ENCODE measurements at places on chromosomes 16 and 17.

GRCh38 chr17:6328279-6328678 is 106.6 kb downstream of the AIPL1 start:
- no peak for DNase-seq

DNA sequence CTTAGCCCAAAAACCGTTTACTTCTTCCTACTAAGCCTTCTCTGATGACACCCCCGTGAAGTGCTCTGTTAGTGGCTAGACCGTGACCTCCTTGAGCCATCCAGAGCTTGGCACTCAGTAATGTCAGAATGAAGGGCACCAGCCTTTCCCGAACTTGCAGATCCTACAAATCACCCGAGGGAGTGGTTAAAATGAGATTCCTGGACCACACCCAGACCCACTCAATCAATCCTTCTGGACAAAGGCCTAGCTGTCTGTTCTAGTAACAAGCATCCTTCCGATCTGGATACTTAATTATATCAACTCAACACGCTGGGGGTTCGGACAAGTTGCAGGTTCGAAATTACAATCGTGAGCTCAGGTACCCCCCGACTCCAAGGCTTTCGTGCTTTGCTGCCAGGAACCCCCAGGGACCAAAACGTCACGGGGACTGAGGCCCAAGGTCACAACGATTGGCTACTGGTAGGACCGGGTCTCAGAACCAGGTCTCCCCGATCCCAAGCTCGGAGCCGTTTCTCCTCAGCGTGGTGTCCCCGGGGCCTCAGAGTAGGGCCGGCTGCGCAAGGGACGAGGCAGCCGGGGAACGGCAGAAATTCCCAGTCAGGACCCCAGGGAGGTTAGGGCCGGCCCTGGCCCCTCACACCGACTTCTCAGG is 527 bp downstream of the CIAPIN1 start:
- no peak for DNase-seq

- no peak for DNase-seq
Measured at GRCh38 chr17:51997723-51998122, 160.8 kb downstream of the CA10 start.

DNA sequence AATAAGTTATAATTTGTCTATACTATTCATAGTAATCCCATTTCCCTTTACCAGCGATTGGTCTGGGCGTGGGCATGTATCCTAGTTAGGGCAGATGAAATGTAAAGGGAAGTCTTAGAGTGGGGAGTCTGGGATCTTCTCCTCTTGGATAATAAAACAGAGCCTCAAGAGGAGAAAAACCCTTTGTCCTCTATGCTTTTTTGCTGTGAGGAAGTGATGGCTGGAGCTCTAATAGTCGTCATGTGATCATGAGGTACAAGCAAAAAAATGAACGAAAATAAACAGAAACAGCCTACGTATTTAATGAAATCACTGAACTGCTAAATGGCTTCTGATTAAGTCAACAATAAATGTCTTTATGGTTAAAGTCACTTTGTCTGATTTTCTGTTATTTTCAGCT is 26.8 kb downstream of the EFCAB5 start:
- DNase-seq, result no peak

DNA sequence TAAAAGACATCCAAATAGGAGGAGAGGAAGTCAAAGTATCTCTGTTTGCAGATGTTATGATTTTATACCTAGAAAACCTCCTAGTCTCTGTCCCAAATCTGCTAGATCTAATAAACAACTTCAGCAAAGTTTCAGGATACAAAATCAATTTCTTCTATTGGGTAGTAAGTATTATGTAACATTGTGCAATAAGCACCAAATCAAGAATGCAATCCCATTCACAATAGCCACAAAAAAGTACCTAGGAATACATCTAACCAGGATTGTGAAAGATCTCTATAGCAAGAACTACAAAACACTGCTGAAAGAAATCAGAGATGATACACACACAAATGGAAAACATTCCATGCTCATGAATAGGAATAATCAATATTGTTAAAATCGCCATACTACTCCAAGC is 13.0 kb downstream of the NLRP1 start:
- DNase-seq, result no peak

GRCh38 chr16:1713331-1713730 is 7.3 kb downstream of the MAPK8IP3 start:
- peak; percentile 40 for DNase-seq

- no peak for DNase-seq
Measured at GRCh38 chr16:30787613-30788378, 791 bp upstream of the ZNF629 start.

- DNase-seq, result no peak
Measured at GRCh38 chr17:37737081-37737480, 7.8 kb downstream of the HNF1B start.

DNA sequence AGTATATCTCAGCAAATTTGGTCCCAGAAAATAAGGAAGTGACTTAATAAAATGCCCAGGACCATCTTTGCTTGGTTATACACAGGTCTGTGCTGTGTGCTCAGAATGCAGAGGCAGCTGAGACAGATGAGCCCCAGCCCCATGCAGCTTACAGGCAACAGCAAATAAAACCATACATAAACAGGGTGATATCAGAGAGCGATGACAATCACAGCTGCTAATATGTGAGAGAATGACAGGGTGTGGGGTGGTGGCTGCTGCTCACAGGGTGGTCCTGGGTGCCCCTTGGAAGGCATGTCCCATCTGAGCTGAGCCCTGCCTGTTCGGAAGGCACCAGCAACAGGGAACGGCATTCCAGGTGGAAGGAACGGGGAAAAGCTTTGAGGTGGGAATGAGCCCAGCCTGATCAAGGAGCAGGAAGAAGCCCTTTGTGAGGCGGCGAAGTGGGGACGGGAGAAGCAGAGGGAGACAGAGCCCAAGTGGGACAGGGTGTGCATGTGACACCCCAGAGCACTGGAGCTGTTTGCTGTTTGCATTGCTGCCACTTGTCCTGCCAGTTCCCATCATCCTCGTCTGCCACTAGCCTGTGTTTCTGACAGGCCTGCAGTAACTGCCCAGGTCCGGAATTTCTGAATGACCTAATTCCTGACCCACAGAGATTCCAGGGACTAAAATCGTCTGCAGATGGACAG is 150.5 kb downstream of the KATNIP start:
- DNase-seq, result no peak

DNA sequence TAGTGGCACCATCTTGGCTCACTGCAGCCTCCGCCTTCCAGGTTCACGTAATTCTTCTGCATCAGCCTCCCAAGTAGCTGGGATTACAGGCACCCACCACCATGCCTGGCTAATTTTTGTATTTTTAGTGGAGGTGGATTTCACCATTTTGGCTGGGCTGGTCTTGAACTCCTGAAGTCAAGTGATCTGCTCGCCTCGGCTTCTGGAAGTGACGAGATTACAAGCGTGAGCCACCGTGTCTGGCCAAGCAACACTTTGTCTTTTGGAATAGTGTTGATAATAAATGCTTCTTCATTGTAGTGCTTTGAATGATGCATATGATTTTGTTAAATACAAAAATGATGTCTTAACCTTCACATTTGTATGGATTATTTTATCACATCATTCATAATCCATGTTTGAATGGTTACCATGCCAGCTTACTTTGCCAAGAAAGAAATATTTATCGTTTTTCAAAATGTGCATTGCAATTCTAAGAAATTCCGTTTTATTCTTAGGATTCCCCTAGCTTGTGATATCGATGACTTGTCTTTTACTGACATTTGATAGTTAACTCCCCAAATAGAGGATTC is 29.1 kb downstream of the USP10 start:
- DNase-seq, result no peak

DNA sequence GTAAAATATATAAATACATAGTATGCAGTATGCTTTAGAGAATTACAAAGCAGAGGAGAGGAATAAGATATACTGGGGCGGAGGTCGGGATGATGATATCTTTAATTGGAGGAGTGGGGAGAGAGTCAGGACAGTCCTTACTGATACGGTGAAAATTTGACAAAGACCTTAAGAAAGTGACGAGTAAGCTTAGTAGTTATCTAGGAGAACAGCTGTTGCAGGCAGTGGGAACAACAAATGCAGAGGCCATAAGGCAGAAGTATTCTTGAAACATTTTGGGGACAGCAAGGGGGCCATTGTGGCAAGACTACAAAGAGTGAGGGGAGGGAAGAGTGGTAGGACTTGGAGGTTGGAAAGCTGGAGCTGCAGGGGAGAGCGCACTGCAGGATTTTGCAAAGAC is 22.3 kb upstream of the CDC6 start:
- DNase-seq, result no peak

DNA sequence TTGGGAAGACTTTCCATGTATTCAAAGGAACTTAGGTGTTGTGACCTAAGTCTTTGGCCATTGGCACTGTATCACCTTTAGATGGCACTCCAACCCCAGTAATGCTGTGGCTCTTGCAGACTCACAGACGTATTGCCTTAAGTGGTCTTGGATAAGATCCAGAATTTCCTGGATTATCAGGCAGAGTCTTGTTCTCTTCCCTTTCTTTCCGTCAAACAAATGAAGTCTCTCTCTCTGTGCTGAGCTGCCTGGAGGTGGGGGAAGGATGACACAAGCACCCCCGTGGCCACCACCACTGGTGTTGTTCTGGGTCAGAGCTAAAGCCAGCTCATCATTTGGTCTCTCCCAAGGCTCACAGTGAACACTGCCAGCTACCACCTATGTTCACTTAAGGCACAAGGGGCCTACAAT is 789.9 kb upstream of the KIF2B start:
- peak; percentile 5 for DNase-seq

- DNase-seq, result no peak
Measured at GRCh38 chr17:4082136-4082924, 60.5 kb downstream of the ZZEF1 start.

DNA sequence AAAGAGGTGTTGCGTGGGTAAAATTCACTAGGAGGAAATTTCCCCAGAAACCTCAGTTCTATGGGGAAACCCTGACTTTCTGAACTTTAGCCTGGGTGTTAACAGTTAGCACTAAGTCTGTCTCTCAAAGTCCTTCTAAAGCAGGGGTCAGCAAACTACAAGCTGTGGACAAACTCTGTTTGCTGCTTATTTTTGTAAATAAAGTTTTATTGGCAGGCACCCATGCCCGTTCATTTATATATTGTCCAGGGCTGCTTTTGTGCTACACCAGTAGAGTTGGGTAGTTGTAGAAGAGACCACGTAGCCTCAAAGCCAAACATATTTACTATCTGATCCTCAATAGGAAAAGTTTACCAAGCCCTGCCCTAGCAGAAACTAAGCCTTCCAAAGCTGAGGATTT is 159.7 kb downstream of the USP31 start:
- no peak for DNase-seq

GRCh38 chr16:81838794-81839193 is 59.7 kb downstream of the PLCG2 start:
- no peak for DNase-seq

DNA sequence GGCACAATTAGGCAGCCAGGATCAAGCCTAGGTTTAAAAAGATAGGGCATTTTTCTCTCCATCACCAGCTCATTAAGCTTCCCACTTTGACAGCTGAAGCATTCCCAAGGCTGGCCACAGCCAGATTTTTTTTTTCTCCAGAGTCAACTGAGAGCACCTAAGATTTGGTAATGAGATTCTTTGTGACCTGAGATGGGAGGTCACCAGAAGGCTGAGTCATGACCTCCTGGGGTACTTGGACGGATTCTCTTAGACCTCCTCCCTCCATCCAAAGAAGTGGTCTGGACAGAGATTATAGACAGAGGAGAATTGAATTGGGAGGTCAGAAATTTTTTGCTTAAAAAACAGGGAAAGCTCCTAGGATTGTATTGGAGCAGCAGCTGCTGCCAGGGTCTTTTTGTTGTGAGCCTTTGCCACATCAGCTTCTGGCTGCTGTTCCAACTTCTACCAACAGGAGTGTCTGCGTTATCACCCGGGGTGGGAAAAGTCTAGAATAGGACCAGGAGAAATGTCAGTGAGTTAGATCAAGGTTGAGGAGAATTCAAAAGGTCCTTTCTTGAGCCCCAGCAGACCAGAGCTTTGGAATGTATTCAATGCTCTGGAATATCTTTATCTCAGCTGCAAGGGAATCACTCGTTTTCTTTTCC is 221.2 kb upstream of the N4BP1 start:
- DNase-seq, result peak; percentile 52

- no peak for DNase-seq
Measured at GRCh38 chr17:49241692-49242397, 11.3 kb upstream of the PHOSPHO1 start.

DNA sequence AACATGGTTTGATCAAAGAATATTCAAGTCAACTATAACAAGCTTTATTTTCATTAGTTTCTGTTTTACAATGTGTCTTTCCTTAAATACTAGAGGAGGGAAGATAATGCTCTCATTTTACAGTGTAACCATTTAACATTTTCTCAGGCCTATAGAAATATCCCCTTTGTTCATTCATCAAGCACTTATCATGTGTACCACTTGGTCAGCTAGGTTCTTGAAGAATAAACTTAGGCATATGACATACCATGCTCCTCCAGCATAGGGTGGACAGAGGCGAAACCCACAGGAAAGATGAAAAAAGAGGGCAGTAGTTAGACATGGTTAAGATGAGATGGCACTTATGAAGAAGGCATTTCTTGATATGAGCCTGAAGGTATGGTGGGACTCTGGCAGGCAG is 34.0 kb upstream of the HLF start:
- DNase-seq, result no peak

DNA sequence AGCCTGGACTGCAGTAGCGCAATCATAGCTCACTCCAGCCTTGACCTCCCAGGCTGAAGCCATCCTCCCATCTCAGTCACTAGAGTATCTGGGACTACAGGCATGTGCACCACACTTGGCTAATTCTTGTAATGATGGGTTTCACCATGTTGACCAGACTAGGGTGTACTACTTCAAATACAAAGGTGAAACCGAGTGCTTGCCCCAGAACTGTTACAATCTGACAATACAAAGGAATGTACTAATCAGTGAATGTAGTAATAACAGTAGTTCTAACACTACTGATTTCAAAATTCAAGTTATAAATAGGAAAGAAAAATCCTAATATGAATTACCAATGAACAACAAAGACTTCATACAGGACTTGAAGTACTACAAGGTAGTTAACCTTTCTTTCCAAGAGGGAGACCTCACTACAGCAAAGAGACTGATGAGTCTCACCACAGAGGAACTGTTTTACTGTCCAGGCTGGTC is 24.4 kb downstream of the CRK start:
- DNase-seq, result no peak
